Type B pancreatic cell (in vitro differentiated cells): ENCODE measurements at places on chromosomes 12 and 14. TPM values are rescaled to one million over a fixed set of nuclear protein-coding genes. Genes with fewer than 3 reads are reported as not detected.

The RBMS2 gene
- total RNA-seq: 42.7 and 45.9 TPM in 2 replicates

The ADAMTS20 gene
- total RNA-seq: 1.2 and 3.1 TPM in 2 replicates

The SLC6A13 gene
- total RNA-seq: 5.5 and 7.0 TPM in 2 replicates

The ARG2 gene
- 11.5 and 18.2 TPM in 2 replicates for total RNA-seq

The IL26 gene
- not detected in 2 replicates for total RNA-seq

The GLT8D2 gene
- total RNA-seq: 0.59 and 19.8 TPM in 2 replicates

The ZNF891 gene
- total RNA-seq: 2.0 and 4.2 TPM in 2 replicates

The TNFAIP2 gene
- 21.5 and 28.5 TPM in 2 replicates for total RNA-seq

The PLEKHD1 gene
- 0.12 and 0.48 TPM in 2 replicates for total RNA-seq

The PRPH gene
- total RNA-seq: 1.8 and 7.3 TPM in 2 replicates

The OR10AD1 gene
- not detected in 2 replicates for total RNA-seq

The ATP23 gene
- total RNA-seq: 5.2 and 9.7 TPM in 2 replicates

The NGB gene
- not detected in 2 replicates for total RNA-seq
